KBM-7 (cell line): ENCODE measurements at places on chromosomes 4 and X.
A peak's percentile ranks its signal among the peaks of the same experiment; 100 is the strongest.

GRCh38 chr4:117478702-117479101 is 393.3 kb upstream of the TRAM1L1 start:
- no peak for DNase-seq

DNA sequence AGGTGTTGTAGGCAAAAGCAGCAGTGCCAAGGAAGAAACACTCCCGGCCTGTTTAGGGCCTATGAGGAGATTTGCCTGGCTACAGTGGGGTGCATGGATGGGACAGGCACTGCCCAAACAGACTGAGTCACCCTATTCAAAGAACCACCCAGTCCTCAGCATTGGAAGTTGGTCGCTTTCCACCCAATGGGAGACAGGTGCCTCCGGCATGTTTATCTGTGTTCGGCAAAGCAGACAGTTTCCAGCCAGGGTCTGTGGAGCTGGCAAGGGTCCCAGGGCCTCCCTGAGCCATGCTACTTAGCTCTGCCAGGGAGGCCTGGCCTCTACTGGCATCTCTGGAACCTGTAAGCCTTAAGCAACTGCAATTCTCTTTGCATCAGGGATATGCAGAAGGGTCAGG is 165.1 kb upstream of the ATP6AP2 start:
- DNase-seq, result no peak

DNA sequence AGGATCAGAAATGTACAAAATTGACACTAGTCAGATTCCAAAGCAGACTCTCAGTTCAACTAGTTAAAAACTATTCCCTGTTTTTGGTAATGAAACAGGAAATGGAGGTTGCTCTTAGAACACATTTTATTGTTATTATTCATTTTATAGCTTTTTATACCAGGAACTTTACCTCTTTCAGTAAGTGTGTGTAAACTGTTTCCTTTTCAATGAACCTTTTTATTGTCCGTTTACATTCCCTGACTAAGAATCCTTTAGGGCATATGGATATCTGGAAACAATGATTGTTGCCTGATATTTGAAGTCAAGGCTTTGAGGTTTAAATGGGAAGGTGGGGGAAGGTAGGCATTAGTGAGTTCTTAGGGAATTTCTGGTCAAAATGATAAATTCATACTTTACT is 1511.4 kb downstream of the ADGRL3 start:
- DNase-seq, result no peak

- DNase-seq, result no peak
Observed at GRCh38 chrX:130869239-130869638, 33.8 kb downstream of the ENOX2 start.

- no peak for DNase-seq
Observed at GRCh38 chrX:38599796-38600755, 38.7 kb downstream of the TSPAN7 start.

DNA sequence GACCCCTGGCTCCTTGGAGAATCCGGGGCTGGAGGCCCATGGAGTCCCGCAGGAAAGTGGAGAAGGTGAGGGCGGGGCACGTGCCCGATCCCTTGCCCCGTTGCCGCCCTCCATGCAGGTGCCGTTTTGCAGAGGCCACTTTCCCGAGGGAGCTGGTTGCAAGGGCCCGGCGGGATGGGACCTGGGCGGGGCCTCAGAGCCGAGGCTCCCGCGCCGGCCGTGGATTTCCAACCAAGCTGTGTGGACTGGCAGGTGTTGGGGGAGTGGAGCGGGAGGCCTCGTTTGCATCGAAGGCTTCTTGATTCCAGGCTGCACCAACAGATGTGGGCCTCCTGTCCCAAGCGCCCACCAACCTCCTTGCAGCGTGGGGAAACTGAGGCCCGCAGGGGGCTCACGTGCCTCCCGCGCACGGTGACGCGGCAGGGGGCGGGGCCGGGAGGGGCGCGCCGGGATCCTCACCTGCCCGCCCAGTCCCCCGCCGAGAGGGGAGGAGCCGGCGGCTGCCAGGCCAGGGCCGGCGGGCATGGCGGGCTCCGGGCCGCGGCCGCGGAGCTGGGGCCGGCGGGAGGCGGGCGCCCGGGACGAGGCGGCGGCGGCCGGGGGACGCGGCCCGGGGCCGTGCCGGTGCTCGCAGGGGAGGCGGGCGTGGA is 24.9 kb downstream of the SH3BP2 start:
- no peak for DNase-seq

GRCh38 chr4:73251384-73251783 is 7.2 kb downstream of the ANKRD17 start:
- no peak for DNase-seq

GRCh38 chr4:69697536-69698242 is 44.6 kb upstream of the UGT2A1 start:
- no peak for DNase-seq

DNA sequence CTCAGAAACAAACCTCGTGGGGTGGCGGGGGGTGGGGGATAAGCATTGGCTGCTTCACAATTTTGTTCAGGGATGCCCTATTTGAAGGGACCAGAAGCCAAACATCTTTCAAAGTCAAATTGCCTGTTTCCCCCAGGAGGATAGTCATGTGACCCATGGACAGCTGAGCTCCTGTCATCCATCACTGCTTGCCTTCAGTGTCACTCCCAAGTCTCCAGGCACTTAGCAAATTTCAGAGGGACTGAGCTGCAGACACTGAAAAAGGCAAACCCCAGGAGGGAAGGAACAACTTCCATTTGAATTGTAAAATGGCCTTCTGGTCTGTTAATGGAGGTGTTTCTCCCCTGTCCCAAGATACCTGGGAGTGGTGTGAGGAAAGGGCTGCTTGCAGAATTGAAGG is 73.4 kb downstream of the FRMPD3 start:
- no peak for DNase-seq

GRCh38 chrX:124887572-124887971 is 432.1 kb upstream of the TEX13C start:
- DNase-seq, result no peak

- DNase-seq, result no peak
Observed at GRCh38 chrX:78923198-78924015, 21.8 kb upstream of the P2RY10 start.

GRCh38 chr4:75733369-75733768 is 9.0 kb downstream of the USO1 start:
- no peak for DNase-seq

GRCh38 chr4:22363036-22363435 is 152.8 kb downstream of the ADGRA3 start:
- no peak for DNase-seq

GRCh38 chr4:10703766-10704429 is 19.3 kb upstream of the CLNK start:
- DNase-seq, result no peak

- DNase-seq, result no peak
Observed at GRCh38 chr4:48175328-48175727, 41.3 kb upstream of the TXK start.

- DNase-seq, result no peak
Observed at GRCh38 chr4:169438057-169438480, 167.3 kb upstream of the SH3RF1 start.

DNA sequence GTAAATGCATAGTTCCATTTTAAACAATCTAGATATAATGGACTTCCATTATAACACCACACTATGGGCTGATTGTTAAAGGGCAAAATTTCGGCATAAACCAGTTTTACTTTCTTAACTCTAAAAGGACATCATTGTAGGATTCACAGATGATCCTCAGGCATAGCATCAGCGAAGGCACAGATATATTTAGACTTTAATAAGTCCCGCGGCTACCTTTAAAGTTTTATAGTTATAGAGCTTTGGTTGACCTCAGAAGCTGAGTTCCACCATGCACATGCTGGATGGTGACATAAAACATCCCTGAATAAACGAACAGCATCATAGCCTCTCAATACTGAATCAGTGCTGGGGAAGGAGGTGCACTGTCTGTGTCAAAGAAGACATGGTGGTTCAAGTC is 125.0 kb upstream of the PDLIM3 start:
- DNase-seq, result no peak

GRCh38 chrX:20227116-20227515 is 39.6 kb downstream of the RPS6KA3 start:
- DNase-seq, result no peak

GRCh38 chr4:21134994-21135393 is 434.7 kb downstream of the PACRGL start:
- peak; percentile 3 for DNase-seq

DNA sequence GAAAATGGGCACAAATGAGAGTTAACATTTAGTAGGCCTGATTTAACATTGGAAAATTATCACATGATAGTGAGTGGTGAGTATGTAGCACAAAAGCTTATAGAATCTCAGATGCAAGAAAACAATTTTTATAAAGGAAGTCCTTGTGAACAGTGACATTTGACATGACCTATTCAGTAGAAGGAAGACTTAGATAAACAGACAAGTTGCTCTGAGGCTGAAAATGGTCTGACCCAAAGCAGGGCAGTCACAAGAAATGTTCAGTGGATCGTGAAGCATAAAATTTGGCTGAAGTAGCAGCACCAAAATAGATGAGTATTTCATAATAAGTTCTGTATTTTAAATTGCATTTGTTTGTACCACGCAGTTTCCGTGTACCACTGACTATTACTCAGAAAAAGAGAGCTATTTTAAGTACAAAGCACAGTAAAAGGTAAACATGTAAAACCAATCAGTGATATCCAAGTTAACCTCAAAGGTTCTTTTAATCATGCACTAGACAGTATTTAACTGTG is 605.7 kb upstream of the PABPC4L start:
- DNase-seq, result no peak

GRCh38 chr4:37689353-37690095 is 3.3 kb upstream of the RELL1 start:
- DNase-seq, result no peak

GRCh38 chr4:89949782-89950387 is 55.2 kb downstream of the MMRN1 start:
- peak; percentile 5 for DNase-seq

DNA sequence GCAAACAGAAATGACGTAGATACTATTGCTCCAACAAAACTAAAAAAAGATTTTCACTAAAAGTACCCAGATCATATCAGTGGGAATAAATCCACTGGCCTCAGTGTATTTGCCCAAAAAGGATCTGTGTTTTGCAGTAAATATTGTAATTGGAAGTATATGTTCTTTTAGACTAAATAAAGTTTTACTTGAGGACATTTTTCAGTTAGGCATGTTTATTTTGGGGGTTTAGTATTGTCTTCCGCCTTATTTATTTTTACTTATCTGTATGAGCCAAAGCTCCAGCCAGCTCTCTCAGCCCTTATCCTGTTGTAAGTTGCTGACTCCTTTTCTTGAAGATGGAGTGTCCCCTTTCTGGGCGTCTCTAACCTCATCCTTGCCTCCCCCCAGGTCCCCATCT is 49.8 kb downstream of the PTTG2 start:
- DNase-seq, result no peak

GRCh38 chrX:48971249-48972219 is at the start of gene KCND1:
KCND1 (minus strand) TSS chrX:48971844; CDS start chrX:48970271, 1,573 bp downstream.
- no peak for DNase-seq

DNA sequence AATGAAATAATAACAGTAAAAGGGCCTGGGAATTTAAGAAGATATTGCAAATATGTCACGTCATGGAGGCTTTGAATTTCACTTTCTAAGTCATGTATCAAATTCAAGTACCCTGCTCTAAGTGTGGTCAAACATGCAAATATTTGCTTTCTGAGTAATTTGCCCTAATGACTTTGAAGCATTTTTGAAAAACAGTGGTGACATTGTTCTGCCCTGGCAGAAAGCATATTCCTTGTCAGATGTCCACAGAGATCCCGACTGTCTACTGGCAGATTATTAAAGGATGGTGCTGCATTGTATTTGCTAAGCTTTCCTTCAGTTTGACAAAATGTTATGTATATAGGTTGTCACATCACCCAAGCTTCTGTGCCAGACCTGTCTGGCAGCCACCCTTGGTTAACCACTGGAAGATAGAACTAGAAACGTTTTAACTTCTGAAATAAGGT is 92.5 kb downstream of the ANK2 start:
- no peak for DNase-seq

- DNase-seq, result no peak
Observed at GRCh38 chr4:7631288-7632014, 196.7 kb upstream of the PSAPL1 start.

GRCh38 chr4:158676076-158676475 is 4.0 kb downstream of the ETFDH start:
- no peak for DNase-seq

GRCh38 chr4:30429813-30430761 is 290.1 kb upstream of the PCDH7 start:
- no peak for DNase-seq

DNA sequence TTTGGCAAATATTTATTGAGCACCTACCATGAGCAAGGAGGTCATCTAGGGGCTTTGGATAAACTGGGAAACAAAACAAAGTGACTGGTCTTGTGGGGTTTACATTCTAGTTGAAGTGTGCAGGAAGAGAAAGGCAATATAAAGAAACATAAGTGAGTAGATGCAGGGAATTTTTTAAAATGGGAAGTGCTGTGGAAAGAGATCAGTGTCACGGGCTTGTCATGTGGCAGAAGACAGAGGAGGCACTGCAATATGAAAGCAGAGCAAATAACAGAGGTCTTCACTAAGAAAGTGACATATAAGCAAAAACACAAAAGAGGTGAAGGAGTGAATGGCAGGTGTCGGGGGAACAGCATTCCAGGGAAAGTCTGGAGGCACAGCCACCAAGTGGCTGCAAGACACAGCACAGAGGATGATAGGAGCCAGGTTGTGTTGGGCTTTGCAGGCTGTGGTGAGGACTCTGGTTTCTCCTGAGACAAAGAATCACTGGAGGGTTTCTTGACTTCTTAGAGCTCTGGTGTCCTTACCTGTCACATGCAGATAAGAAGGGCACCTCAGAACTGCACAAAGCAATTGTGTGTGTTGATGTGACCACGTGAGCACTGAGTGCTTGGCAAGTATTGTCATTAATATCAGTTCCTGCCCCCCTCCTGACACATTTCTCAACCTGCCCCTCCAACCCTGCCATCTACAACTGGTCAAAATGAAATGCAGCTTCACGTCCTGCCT is 143.5 kb downstream of the TSPAN5 start:
- DNase-seq, result no peak

DNA sequence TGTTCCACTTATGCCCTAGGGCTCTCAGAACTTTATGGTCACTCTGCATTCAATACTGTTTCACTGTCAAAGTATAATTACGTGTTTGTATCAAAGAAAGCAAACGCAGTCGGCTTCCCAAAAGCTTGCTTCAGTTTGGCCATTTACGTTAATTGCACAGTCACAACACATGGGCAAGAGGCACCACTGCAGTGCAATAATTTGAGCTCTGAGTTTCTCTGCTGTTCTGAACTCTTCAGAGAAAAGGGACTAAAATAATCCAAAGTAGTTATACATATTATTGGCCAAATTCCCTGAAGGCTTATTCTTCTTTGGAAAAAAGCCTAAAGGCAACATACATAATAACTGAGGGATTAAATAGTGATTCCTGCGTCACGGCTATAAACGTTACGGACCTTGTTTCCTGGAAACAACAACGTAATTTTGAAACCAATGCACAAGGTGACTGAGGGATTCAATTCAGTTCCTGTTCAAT is 51.3 kb downstream of the RNF150 start:
- no peak for DNase-seq

- DNase-seq, result no peak
Observed at GRCh38 chr4:875818-876423, 50.0 kb upstream of the CPLX1 start.

- peak; percentile 33 for DNase-seq
Observed at GRCh38 chrX:56782352-56782751, 53.3 kb downstream of the NBDY start.

- no peak for DNase-seq
Observed at GRCh38 chrX:12903646-12904045, 2.8 kb upstream of the TLR8 start.

GRCh38 chr4:1241936-1242505 is 6.9 kb downstream of the CTBP1 start:
- DNase-seq, result no peak
